Stimulated activated CD8-positive, alpha-beta memory T cell treated with anti-CD3 and anti-CD28 coated beads, Interleukin-2, amount 100 ng/mL, for 1 hour (primary cell): ENCODE measurements at places on chromosomes 1 and 21.

DNA sequence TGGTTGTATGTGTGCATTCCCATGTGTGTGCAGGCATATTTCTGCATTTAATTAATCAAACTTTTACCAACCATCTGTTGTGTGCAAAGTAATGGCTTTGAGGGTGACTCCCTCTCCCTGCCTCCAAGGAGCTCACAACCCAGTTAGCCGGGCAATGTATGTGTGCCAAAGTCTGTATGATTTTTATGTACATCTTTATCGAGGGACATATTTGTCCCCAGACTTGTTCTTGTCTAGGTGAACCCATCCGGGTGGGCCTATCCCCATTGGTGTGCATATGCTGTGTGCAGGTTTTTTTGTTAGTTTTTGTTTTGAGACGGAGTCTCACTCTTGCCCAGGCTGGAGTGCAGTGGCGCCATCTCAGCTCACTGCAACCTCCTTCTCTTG is 1.8 kb downstream of the SYTL1 start:
- no peak for DNase-seq

DNA sequence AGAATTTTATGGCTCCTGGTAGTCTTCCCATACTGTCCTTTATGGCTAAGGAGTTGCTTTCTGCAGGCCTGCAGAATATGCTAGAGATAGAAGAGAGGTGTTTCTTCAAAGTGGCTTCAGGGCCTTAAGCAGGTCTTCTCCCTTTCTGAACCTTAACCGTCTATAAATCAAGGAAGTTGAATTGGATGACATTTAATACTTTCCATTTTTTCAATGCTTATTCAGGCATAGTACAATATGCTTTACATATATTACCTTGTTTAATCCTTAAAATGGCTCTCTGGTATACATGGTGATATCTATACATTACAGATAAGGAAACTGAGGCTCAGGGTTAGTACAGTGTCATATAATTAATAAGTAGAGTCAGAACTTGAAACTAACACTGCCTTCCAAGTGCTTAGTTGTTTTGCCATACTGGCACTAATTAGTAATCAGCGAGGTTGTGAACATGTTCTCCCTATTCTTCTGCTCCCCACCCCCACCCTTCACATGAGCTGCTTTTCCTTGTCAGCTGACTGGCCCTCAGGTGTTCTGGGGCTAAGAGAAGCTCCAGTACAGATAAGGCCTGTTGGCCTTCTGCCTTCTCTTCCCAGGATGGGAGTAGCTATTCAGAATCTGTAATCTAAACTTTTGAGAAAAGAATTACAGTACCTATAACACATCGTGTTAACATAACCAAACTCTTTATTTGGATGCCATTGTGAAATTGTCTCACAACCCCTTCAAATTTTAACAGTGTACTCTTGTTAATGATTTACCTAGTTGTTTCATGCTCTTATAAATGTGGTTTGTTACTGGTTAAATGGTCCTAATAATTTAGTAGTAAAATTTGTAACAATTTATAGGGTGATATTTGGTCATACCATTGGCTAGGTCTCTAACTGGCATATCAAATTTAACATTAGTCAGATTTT is 13.6 kb downstream of the NFYC start:
- no peak for DNase-seq

- DNase-seq = no peak
Measured at GRCh38 chr1:235291599-235292091, 36.3 kb downstream of the ARID4B start.

GRCh38 chr1:240663169-240663879 is 51.4 kb upstream of the GREM2 start:
- DNase-seq = no peak

GRCh38 chr21:38787461-38788274 is 18.1 kb upstream of the ETS2 start:
- no peak for DNase-seq

GRCh38 chr1:235887676-235888075 is 21.0 kb upstream of the LYST start:
- DNase-seq = no peak

GRCh38 chr1:31765041-31765467 is 914 bp upstream of the ADGRB2 start:
- no peak for DNase-seq

GRCh38 chr1:238767321-238767720 is 619.0 kb upstream of the CHRM3 start:
- DNase-seq = no peak

DNA sequence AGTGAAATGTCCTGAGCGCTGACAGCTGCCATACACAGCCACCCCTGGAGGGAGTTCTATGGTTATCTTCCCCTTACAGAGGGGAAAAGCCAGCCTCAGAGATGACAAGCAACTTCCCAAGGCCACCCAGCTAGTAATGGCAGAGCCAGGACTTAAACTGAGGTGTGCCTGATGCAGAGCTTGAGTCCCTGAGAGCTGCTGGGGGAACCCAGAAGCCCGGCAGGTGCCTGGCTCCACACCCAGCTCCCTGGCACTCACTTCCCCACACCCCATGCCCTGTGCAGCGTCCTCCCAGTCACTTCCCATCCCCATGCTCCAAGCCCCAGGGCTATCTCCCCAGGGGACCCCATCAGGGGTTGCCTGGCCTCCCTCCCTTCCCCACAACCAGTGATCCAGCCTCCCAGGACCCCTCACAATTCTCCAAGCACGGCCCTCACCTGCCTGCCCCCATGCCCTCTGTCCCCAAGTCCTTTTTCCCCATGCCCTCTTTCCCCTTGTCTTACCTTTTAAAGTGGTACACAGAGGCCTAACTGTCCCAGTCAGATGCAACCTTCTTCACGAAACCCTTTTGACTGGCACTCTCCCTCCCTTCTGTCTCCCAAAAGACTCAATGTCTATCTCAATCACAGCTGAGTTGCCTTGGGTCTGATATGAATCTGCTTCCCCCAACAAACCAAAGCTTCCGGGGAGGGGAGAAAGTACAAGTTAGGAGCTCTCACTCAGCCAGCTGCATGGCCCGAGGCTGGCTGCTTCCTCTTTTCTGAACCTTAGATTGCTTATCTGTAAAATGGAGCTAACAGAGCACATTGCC is 39.8 kb upstream of the LRP8 start:
- DNase-seq = peak; percentile 11

DNA sequence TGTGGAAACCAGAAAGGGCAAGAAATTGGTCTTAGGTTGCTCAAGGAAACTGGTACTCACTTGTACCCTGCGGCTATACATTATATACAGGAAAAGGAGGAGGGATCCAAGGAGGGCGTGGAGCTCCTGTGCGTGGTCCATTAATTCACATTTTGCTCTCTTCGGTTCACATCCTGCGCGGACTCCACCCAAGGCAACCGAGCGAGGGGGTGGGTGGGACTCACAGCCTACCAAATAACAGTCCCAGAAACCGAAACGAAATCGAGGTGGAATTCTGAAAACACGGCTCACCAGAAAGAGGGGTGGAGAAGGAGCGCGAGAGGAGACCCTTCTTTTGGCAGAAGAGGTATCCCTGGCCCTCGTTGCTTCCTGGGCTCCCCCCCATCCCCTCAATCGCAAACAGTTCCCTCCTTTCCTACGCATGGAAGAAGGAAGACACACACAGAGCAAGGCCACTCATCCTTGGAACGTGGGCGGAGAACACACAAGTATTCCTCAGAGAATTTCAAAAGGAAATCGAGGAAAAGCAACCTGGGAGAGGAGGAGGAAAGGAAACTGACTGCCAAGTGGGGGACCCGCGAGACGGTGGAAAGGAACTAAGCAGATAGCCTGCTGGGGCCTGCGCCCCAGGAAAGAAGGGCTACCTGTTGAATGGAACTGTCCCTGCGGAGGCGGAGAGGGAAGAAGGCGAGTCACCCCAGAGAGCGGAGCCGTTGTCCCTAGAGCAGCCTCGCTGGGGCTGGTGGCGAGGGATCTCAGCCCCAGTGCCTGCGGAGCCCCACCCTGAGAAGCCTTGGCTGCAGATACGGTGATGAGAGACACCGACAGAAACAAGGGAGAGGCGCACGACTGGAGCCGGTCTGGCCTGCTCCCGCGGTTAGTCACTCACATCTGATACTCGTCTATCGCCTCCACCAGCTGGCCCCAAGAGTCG is 705 bp downstream of the AIDA start:
- DNase-seq = no peak

- peak; percentile 9 for DNase-seq
Measured at GRCh38 chr1:166166698-166167571, at the start of gene FAM78B. FAM78B (minus strand) TSS chr1:166167001; CDS start chr1:166166248, 753 bp downstream.

- DNase-seq = no peak
Measured at GRCh38 chr1:109404838-109405237, 7.1 kb upstream of the SORT1 start.

GRCh38 chr1:172146141-172146850 is 274.2 kb upstream of the C1orf105 start:
- no peak for DNase-seq
